ENCODE measurements at places on chromosomes 3 and 15.
A peak's percentile ranks its signal among the peaks of the same experiment; 100 is the strongest.

- DNase-seq: no peak
Observed at GRCh38 chr3:135491491-135492205, 473.9 kb upstream of the PPP2R3A start.

GRCh38 chr3:51967384-51968169, at the start of gene PCBP4:
Gene PCBP4, minus strand, starts transcription at chr3:51967454. Its CDS starts 6,214 bp downstream, at chr3:51961240.
- no peak for DNase-seq

GRCh38 chr3:46359733-46360493, 6.0 kb downstream of the CCR2 start:
- no peak for DNase-seq

DNA sequence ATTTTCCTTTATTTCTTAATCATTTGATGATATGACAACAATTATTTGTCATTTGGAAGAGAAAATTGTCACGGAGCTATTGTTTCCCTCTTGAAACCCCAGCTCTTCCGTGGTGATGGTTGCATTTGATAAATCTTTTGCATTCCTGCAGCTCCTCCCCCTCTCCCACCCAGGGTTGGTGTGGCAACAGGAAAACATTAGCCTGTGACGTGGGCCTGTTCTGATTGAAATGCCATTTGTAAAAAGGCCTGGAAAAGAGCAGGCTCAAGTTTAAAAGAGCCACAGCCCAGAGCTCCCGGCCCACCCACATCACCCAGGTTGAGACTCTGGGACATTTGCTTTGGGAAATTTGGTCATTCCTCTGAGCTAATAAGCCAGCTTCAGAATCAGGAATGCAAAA, 282.5 kb downstream of the RPLP1 start:
- DNase-seq: no peak

DNA sequence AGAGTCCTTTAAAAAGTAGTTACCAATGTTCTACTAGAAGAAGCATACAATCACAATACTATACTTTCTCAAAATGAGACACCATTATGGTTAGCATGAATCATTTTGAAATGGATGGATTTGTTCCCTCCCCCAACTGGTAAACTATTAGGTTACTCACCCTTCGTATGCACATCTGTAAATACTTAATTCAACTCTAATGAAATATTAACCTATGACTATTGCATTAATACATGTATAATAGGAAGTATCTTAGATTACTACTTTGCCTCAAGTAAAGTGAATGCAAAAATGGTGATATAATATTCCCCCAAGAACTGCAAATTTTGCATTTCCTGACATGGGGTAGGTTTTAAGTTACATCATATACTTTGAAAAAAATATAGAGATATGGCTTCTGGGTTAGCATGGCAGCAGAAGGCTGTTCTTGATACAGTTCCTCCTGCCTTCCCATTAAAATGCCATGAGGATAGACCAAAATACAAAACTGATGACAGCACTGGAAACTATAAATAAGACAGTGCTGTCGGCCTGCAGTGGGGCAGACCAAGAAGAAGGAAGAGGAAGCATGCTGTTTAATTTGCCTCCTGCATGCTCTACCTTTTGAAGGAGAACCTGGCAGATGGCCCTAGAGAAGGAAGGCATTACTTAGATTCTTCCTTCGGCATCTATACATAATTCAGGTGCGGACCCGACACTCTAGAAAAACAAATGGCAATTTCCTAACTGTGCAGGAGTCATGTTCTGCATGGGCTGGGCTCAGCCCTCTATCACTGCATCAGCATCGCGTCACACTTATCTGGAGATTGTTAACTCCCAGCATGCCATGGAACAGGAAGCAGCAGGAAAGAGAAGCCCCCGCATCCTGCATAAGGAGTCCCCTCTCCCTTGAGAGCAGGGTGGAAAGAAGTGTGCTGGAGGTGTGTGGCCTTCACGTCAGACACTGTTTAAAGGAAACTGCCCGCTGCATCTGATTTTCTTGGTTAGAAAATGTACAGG, 41.8 kb upstream of the NEO1 start:
- no peak for DNase-seq

DNA sequence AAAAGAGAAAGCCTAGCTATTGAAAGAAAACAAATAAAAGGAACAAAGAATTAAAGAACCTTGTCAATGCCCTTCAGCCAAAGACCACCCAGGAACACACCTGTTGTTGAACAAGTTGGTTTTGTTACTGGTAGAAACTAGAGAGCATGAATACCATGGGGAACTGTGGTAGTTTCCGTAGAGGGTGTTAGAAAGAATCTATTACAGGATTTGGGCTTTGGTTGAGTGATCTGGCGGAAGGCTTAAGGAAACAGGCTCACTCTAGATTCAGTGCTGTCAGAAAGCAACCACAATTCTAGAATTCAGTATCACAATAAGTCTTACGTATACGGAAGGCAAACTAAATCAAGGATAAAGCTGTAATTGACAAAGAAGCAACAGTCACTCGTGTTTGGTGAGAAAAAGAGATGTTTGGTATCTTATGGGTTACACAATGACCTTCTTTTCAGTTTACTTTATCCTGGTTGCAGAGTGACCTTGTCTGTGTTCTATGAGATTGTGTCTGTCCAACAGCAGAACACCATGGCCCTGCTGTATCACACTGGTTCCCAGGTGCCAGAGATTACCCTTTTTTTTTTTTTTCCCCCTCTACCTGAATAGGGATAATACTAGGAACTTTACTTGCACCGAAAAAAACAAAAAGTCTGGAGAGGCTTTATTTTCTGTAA, 265.9 kb downstream of the SHQ1 start:
- DNase-seq: peak; percentile 12

- no peak for DNase-seq
Observed at GRCh38 chr15:93333796-93334195, 244.8 kb upstream of the RGMA start.

GRCh38 chr3:170741756-170742529, 128.1 kb downstream of the RPL22L1 start:
- DNase-seq: no peak

- no peak for DNase-seq
Observed at GRCh38 chr3:69144631-69145245, 22.3 kb upstream of the LMOD3 start.

GRCh38 chr3:184757022-184757651, 45.3 kb upstream of the MAGEF1 start:
- no peak for DNase-seq

DNA sequence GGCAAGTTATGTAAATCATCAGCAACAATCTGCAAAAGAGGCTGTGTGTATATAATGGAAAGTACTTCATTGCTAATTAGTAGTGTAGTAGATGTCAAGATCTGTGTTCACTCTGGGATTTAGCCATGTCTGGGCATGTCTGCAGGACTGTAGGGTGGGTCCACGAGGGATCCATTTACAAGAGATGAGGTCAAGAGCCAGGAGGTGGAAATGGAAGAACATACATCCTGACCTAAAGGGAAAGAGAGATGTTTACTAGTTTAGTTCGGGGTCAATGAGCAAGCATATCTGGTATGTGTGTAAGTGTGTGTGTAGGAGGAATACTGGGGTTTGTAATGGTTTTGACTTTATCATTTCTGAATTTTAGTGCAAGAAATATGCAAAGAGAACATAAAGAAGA, 171.5 kb upstream of the NANOGP8 start:
- DNase-seq: no peak

- no peak for DNase-seq
Observed at GRCh38 chr3:110504401-110504800, 567.2 kb upstream of the NECTIN3 start.

Measured in T-helper 1 cell (primary cell).